D721Med (cell line): ENCODE measurements at places on chromosomes 3 and 15.

DNA sequence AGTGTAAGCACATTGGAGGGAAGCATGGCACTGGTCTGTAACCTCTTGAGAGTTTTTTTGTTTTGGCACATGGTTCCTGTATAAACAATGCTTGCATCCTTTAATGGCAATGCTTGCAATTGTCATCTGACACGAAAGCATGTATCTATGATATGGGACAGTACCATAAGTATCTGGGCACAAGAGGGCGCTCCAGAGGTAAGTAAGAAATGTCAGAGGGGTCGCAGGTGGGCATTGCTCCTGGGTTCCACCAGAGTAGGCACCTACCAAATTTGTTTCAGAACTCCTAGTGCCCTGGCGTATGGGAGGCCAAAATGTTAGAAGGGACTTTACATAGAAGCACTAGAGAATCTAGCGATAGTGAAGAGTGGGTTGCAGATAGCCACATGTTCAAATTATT is 58.7 kb upstream of the BCHE start:
- no peak for DNase-seq

- DNase-seq, result no peak
Measured at GRCh38 chr15:60091157-60091556, 87.0 kb downstream of the FOXB1 start.

DNA sequence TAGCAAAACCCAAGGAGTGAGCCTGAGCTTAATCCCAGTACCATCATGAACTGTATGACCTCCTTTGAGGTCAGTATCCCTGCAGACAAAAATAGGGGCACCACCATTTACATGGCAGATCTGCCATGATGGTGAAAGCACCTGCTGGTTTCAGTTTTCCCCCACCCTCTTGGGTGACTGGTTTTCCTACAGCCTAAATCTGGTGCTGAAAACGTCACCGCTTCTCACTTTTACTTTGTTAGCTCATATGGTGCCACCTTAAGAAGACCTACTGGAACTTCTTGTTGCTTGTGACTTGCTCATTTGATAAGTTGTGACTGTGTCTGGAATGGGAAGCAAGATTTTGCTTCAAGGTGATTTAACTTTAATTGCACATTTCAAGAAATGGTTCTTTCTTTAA is 5.1 kb downstream of the PPP1R2 start:
- DNase-seq, result no peak

DNA sequence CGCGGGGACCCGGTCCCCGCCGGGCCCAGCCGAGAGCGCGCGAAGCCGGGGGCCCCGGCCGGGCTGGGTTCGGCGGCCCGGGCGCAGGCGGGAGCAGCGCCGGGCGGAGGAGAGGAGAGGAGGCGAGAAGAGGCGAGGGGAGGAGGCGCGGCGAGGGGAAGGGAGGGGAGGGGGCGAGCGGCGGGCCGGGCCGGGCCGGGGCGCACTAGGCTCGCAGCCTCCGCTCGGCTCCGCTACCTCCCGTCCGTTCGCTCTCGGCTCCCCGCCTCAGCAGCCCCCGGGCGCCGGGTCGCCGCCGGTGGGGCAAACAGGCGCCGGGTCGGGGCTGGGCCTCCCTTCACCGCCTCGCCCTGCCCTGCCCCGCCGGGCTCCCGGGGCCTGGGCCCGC is 351 bp downstream of the INSYN1 start:
- DNase-seq, result no peak

DNA sequence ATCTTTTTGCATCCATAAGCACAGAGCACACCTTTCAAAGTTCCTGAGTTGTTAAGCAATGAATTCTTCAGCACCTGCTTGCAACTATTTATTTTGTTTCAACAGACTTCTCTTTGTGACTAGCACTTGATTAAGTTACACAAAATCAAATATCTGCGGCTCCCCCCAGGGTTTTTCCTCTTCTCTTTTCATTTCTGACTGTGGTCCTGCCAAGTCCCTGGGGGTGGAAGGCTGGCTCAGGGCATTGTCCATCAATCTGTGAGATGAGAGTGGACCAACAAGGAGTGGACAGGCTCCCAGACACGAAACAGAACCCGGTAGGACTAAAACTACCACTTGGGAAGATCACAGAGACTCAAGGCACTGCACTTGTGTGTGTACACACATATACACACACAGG is 96.8 kb downstream of the GABRB3 start:
- no peak for DNase-seq

GRCh38 chr3:188152660-188153436 is 1.1 kb upstream of the LPP start:
- no peak for DNase-seq

DNA sequence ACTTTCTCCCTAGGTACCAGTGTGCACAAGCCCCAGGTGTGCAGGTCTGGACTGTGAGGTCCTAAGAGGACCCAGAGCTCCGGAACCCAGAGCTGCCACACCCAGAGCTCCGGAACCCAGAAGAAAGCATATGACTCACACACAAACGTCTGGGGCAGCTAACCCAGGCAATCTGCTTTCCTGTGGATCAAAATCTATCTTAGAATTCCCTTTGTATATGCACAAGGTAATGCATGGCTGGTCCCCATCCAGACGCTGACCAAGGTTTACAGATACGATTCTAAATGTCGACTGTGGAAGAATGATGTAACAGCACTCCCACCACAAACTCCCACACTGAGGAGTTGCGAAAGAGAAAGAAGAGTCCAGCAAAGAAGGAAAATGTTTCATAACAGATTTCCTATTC is 15.7 kb downstream of the KCNMB2 start:
- no peak for DNase-seq

GRCh38 chr3:143751643-143752178 is 96.6 kb downstream of the SLC9A9 start:
- DNase-seq, result no peak

DNA sequence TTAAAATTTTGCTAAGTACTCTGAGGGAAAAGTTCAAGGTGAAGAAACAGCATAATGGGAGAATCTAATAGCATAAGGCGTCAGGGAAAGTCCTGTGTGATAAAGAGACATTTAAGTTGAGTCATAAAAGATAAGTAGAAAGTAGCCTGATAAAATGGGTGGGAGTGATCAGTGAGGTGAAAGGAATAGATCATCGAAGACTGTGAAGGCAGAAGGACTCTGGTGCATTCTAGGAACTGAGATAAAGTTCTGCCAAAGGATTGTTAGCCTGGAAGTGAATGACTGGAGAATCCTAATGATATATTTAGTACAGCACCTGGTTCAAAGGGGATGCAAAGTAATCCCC is 149.9 kb downstream of the CFAP20DC start:
- no peak for DNase-seq

GRCh38 chr15:87767516-87767915 is 489.0 kb downstream of the NTRK3 start:
- no peak for DNase-seq

DNA sequence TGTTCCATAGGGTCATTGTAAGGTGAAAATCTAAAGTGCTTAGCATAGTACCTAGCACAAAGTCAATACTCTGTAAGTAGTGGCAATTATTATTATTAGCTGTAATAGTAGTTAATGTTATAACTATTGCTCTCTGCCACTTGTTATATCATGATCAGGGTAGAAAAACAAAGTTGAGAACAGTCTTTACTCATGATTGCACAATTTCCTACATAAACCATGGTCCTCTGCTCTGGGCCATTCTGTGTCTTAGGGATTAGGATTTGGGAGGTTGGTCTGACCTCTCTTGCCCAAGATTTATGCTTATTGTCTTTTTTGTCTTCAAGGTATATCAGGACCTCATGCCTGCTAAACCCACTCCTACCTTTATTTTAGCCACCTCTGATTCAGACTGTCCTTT is 4.3 kb upstream of the LRRC58 start:
- no peak for DNase-seq

- DNase-seq, result no peak
Measured at GRCh38 chr3:54939557-54940300, 11.9 kb upstream of the LRTM1 start.

DNA sequence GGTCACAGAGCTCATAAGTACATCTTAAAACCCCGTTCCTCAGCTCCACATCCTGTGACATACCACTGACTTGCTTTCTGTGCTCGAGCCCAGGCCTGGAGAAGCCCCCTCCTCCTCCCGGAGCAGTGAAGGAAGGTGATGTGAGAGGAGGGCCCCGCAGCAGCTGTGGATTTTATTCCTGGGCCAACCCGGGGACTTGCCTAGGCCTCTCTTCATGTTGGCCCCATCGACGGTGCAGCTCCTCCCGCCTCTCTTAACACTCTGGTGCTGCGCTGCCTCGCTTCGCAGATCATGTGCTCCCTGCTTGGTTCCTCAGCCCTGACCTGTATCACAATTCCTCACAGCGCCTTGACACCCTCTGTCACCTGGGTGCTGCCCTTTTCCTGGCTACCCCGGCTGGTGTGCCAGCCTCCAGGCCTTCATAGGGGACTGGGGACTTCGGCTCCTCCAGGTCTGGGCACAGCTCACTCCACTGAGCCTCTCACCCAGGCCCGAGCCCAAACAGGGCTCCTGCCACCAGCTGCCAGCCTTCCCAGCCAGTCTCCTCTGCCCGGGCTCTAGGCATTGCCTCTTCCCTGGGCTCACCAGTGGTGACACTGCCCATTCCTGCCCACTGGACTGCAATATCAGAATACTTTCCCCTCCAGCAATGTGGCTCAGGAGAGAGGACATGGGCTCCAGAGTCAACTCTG is 21.5 kb downstream of the MAGEF1 start:
- DNase-seq, result no peak

GRCh38 chr3:114743746-114744485 is 403.2 kb downstream of the ZBTB20 start:
- DNase-seq, result no peak

GRCh38 chr3:47645551-47645950 is 66.9 kb upstream of the CSPG5 start:
- DNase-seq, result no peak

DNA sequence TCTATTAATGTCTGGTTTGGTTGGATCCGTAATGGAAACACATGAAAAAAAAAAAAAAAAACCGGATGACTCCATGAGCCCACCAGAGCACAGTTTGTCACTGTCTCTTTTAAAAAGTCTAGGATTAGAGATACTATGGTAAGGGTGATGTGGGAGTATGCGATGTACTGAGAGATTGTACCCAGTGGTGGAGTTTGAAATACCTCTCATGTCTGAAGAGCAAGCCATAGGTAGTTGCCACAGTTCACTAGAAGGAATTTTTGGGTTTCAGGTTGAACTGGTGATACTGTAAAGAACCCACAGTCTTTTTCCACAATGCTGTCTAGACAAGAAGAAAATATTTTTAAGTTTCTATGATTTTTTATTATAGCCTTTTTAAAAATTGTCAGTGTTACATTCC is 132.9 kb downstream of the KLHL25 start:
- DNase-seq, result no peak

DNA sequence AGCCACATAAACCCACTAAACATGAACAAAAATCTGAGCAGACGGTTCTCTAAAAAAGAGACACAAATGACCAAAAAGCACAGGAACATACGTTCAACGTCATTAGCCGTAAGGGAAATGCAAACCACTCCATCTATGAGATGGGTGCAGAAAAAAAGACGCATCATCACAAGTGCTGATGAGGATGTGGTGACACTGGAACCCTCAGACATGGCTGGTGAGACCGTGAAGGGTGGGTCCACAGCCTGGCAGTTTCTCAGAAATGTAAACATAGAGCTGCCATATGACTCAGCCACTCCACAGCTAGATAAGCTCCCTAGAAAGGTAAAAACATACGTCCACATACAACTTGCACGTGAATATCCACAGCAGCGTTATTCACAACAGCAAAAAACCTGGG is 23.3 kb downstream of the PCSK6 start:
- DNase-seq, result no peak

GRCh38 chr3:94336046-94336753 is 273.3 kb downstream of the NSUN3 start:
- no peak for DNase-seq

DNA sequence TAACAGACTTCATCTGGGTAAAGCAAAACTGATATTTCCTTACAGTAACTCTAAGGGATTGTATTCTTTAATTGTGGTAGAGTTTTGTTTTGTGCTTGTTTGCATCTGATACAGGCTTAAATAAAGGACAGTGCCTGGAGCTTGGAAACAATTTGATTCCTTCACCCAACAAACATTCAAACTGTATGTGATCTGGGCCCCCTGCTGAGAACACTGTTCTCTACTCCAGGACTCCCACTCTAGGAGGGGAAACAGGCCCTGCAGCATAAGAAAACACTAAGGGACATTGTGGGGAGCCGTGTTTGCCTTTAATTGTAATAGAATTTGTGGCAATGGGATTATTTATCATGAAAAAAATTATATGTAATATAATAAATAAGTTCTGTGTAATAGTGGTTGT is 56.9 kb downstream of the CTDSPL start:
- DNase-seq, result no peak

DNA sequence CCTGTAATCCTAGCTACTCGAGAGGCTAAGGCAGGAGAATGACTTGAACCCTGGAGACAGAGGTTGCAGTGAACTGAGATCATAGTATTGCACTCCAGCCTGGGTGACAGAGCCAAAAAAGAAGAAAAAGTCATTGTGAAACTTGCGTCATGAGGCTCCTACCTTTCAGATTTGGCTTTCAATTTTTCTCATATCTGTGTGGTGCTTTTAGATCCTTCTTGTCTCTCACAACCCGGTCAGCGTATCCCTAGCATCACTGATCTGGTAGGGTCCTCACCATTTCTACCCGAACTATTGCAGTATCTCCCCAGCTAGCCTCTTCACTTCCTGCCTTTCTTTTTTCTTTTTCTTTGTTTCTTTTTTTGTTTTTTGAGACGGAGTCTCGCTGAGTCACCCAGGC is 21.6 kb upstream of the GCNT3 start:
- DNase-seq, result no peak

DNA sequence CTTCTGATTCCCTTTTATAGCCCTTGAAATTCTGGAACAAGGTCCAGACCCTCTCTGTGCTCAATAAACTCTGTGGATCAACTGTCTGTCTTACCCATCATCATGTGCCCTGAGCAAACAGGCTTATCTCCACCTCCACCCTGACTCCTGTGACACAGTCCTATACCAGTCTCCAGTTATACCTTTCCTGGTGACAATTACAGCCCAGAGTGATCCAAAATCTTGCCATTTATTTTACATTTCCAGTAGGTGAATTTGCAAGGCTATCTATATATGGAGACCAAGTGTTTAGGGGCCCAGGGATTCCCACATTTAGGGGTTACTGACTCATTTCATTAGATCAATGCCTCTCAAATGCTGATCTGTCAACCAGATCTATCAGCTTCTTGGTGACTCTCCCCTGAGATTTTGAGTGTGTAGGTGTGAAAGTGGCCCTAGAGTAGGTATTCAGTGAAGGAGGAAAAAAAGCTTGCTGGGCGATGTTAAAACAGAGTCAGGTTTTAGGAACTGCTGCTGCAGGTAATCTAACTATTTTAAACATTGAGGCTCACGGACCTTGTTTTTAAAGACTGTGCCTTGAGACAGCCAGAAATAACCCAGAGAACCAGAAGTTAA is 229.6 kb upstream of the WNT5A start:
- DNase-seq, result no peak

GRCh38 chr3:23221136-23221535 is 18.0 kb downstream of the UBE2E2 start:
- no peak for DNase-seq

- DNase-seq, result no peak
Measured at GRCh38 chr3:185129083-185129482, 23.8 kb downstream of the C3orf70 start.

GRCh38 chr15:69861331-69862171 is 236.2 kb downstream of the TLE3 start:
- no peak for DNase-seq
